ENCODE measurements at places on chromosomes 2 and 18. TPM values are rescaled to one million over a fixed set of nuclear protein-coding genes. Genes with fewer than 3 reads are reported as not detected.

DNA sequence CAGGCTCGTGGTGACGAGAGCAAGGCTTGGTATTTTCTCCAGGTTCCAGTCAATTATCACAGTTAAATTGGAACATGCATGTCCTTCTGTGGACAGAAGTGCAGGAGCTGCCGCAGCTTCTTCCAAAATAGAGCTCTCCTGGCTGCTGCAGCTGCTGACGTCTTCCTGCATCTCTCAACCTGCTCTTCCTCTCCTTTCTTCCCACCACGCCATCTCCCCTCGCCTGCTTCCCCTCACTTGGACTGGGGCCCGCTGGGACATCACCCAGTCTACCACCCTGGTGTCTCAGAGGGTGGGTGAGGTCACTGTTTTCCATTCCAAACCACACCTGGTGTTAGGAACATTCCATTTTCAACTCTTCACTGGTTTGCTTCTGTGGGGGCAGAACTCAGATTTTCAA lies 41.4 kb downstream of the SPP2 start:
- H3K27ac ChIP-seq: peak overlapping the region; percentile 79
- no peaks in the 10 kb centered on the region for H3K36me3 ChIP-seq
- peaks cover 9% of the 10 kb centered on the region for H3K27me3 ChIP-seq
- no peak overlapping the region for H3K4me3 ChIP-seq

DNA sequence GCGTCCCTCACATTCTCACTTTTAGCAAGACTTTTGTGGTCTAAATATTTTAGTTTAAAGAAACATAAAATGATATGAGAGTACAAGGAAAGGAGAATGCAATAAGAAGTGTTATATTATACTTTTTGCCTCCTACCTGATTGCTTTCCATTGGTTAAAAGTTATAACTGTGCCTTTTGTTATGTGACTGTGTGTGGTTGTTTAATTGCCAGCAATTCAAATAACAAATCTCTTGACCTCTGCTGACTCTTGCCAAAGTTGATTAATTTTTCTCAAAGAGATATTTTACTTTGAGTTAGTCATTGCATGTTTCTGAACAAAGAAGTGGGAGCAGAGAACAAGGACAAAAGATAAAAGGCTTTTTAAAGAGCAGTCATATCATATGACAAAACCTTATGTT lies 599.5 kb downstream of the SUCLG1 start:
- peaks cover 2% of the 10 kb centered on the region for H3K27me3 ChIP-seq
- DNase-seq: no peak
- no peak overlapping the region for H3K4me3 ChIP-seq
- no peaks in the 10 kb centered on the region for H3K36me3 ChIP-seq
- no peak overlapping the region for H3K27ac ChIP-seq
- H3K4me1 ChIP-seq: peaks cover 2% of the 10 kb centered on the region

GRCh38 chr18:23838801-23839366 lies 149.6 kb downstream of the LAMA3 start:
- DNase-seq: no peak
- no peak overlapping the region for H3K4me3 ChIP-seq
- peaks cover 2% of the 10 kb centered on the region for H3K36me3 ChIP-seq

GRCh38 chr18:44848644-44849335 lies 168.1 kb downstream of the SETBP1 start:
- DNase-seq: no peak
- peaks cover 9% of the 10 kb centered on the region for H3K4me1 ChIP-seq
- H3K27ac ChIP-seq: no peak overlapping the region
- no peak overlapping the region for H3K4me3 ChIP-seq

DNA sequence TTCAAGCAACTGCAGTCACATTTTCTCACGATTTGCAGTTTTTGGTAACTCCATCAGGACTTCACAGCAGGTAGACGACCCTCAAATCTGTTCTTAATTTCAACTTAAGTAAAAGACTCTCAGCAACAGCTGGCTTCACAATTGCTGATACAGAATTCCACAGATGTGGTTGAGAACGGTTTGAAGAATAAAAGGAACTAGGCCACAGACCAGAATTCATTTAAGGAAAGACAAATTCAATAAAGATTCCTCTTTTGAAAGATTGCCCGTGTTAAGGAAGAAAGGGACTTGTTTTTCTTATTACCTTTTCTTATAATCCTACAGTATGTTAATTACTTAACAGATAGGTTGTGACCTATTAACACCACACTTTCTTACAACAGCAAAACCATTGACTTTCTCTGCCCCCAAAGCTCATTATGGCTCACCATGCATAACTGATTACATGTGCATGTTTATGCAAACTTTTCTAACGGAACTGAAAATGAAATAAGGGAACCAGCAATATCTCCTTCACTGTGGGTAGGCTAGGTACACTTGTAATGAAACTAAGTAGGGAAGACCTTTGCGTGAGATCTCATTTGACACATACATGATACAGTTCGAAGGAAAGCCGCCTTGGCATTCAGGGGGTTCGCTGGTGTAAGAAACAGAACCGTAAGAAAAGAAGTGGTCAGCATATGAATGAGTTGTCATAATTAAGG lies 4.7 kb upstream of the ZNF516 start:
- H3K4me3 ChIP-seq: no peak overlapping the region
- peak overlapping the region; percentile 19 for H3K27ac ChIP-seq
- no peaks in the 10 kb centered on the region for H3K36me3 ChIP-seq
- H3K27me3 ChIP-seq: no peaks in the 10 kb centered on the region

DNA sequence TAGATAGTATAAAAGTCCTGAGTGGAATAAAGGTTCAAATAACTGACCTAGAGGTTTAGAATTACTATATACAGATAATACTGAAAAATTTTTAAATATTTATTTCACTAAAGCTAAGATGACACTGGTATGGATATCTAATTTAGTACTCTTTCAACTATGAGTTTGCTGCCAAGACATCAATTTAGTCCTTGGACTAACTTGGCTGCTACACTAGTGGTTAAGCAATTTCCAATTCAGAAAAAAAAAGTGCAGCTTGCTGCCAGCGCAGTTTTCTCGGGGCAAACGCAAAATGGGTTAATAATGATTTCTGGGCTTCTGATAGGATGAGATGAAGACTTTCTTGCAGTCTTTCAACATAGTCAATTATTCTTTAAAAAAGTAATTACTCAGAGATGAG lies 10.8 kb downstream of the BUB1 start:
- no peaks in the 10 kb centered on the region for H3K27me3 ChIP-seq
- no peak overlapping the region for H3K27ac ChIP-seq
- H3K4me1 ChIP-seq: peaks cover 11% of the 10 kb centered on the region

GRCh38 chr2:53234548-53234903 lies 533.1 kb upstream of the CHAC2 start:
- DNase-seq: no peak
- H3K36me3 ChIP-seq: no peaks in the 10 kb centered on the region
- no peak overlapping the region for H3K4me3 ChIP-seq
- H3K4me1 ChIP-seq: peaks cover 26% of the 10 kb centered on the region
- no peaks in the 10 kb centered on the region for H3K27me3 ChIP-seq
- H3K27ac ChIP-seq: no peak overlapping the region

GRCh38 chr2:161381546-161381945 lies 34.6 kb upstream of the TBR1 start:
- H3K36me3 ChIP-seq: peaks cover 7% of the 10 kb centered on the region
- no peaks in the 10 kb centered on the region for H3K27me3 ChIP-seq
- H3K4me1 ChIP-seq: no peaks in the 10 kb centered on the region
- H3K27ac ChIP-seq: no peak overlapping the region

DNA sequence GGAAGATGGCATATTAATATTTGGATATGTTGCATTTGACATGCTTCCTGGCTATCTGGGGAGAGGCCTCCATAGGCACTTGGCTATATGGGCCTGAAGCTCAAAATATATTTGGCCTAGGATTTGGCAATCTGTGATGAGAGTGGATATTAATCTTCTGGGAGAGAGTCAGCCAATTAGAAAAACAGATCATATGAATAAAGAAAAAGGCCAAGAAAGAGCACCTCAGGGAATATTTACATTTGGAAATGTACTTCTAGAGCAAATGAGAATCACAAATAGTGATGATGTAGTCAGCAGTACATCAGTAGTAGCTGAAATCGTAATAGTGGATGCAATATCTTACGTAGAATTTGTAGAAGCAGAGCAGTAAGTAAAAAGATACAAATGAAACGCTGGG lies 277.0 kb downstream of the CTNNA2 start:
- H3K4me3 ChIP-seq: no peak overlapping the region
- no peaks in the 10 kb centered on the region for H3K27me3 ChIP-seq
- H3K27ac ChIP-seq: no peak overlapping the region
- H3K36me3 ChIP-seq: no peaks in the 10 kb centered on the region

GRCh38 chr2:225104971-225105370 lies 62.7 kb upstream of the DOCK10 start:
- H3K4me3 ChIP-seq: no peak overlapping the region
- no peaks in the 10 kb centered on the region for H3K4me1 ChIP-seq
- H3K36me3 ChIP-seq: no peaks in the 10 kb centered on the region
- DNase-seq: no peak

GRCh38 chr2:10864251-10864650 lies 47.5 kb upstream of the KCNF1 start:
- peaks cover 11% of the 10 kb centered on the region for H3K4me1 ChIP-seq
- no peaks in the 10 kb centered on the region for H3K36me3 ChIP-seq
- peaks cover 27% of the 10 kb centered on the region for H3K27me3 ChIP-seq

GRCh38 chr18:1965541-1965940 lies 605.8 kb downstream of the METTL4 start:
- H3K4me3 ChIP-seq: no peak overlapping the region
- no peak overlapping the region for H3K27ac ChIP-seq

- H3K4me3 ChIP-seq: no peak overlapping the region
- H3K27me3 ChIP-seq: peaks cover 48% of the 10 kb centered on the region
- DNase-seq: no peak
- no peaks in the 10 kb centered on the region for H3K36me3 ChIP-seq
- peaks cover 28% of the 10 kb centered on the region for H3K4me1 ChIP-seq
These were observed 8.4 kb downstream of the RSAD2 start for GRCh38 chr2:6885968-6886367.

GRCh38 chr2:65501074-65501473 lies 68.7 kb upstream of the SPRED2 start:
- H3K36me3 ChIP-seq: no peaks in the 10 kb centered on the region
- no peak overlapping the region for H3K4me3 ChIP-seq
- H3K27me3 ChIP-seq: peaks cover 9% of the 10 kb centered on the region
- peaks cover 2% of the 10 kb centered on the region for H3K4me1 ChIP-seq
- H3K27ac ChIP-seq: no peak overlapping the region

GRCh38 chr2:220212296-220213080 lies 585.1 kb downstream of the SLC4A3 start:
- no peaks in the 10 kb centered on the region for H3K27me3 ChIP-seq
- DNase-seq: no peak
- H3K27ac ChIP-seq: no peak overlapping the region
- H3K4me1 ChIP-seq: peaks cover 47% of the 10 kb centered on the region
- H3K4me3 ChIP-seq: no peak overlapping the region

GRCh38 chr18:22032392-22032961 lies 136.9 kb upstream of the GATA6 start:
- peak overlapping the region; percentile 74 for H3K27ac ChIP-seq
- no peaks in the 10 kb centered on the region for H3K36me3 ChIP-seq
- H3K4me1 ChIP-seq: peaks cover 10% of the 10 kb centered on the region
- no peak for DNase-seq

GRCh38 chr2:74205596-74205995 lies 7.2 kb downstream of the MTHFD2 start:
- H3K4me3 ChIP-seq: no peak overlapping the region
- peaks cover 3% of the 10 kb centered on the region for H3K4me1 ChIP-seq

DNA sequence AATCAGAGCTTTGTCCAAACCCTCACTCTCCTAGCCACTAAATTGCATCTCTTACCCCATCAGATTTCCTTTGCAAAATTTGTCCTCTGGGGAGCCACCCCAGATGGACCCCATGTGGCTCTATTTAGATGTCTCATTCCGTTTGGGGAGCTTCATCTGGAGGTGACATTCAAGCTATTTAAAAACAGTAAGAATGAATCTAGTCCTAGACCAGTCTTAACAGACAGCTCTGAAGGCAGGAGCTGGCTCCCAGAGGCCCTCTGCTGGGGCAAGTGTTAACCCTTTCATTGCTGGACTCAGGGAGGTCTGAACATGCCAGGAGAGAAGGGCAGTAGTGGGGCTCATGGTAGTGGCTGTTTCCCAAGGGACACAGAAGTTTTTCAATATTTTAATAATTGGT lies 59.2 kb downstream of the RPL37A start:
- H3K4me1 ChIP-seq: peaks cover 44% of the 10 kb centered on the region
- no peaks in the 10 kb centered on the region for H3K36me3 ChIP-seq
- H3K4me3 ChIP-seq: no peak overlapping the region
- no peaks in the 10 kb centered on the region for H3K27me3 ChIP-seq

DNA sequence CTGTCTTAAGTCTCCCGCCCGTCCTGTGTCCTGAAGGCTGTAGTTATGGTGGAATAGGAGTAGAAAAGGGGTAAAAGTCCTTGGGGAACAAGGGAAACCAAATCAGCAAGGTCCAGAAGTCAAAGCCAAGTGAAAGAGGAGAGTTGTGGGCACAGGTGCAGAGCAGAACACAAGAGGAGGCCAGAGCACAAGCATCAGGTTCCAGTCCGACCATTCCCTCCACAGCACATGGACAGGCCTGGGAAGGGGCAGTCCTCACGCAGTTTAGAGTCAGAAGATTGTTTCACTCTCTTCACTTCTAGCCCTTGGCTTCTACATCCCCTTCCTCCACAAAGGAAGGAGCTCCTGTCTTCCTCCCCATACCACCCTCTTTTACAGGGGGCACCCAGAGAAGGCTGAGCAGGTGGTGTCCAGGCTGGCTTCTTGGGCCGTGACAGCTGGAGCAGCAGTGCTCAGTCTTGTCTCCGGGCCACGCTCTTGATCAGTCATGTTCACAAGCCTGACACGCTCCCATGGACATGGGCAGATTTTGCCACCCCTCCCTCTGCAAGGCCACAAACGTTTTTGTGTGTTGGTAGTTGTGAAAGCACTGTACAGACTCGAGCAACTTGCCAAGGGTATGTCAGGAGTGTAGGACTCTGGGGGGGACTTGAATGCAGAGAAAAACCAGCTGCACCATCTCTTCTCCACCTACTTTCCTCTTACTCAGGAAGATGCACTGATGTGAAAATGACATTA lies 138.5 kb upstream of the DAPL1 start:
- peaks cover 10% of the 10 kb centered on the region for H3K36me3 ChIP-seq
- no peak overlapping the region for H3K4me3 ChIP-seq
- H3K27ac ChIP-seq: no peak overlapping the region
- H3K27me3 ChIP-seq: no peaks in the 10 kb centered on the region
- DNase-seq: no peak

- H3K4me1 ChIP-seq: peaks cover 59% of the 10 kb centered on the region
- no peaks in the 10 kb centered on the region for H3K36me3 ChIP-seq
- DNase-seq: no peak
- H3K27ac ChIP-seq: no peak overlapping the region
- H3K27me3 ChIP-seq: no peaks in the 10 kb centered on the region
These were observed 55.7 kb upstream of the CTAGE1 start for GRCh38 chr18:22473366-22473765.

DNA sequence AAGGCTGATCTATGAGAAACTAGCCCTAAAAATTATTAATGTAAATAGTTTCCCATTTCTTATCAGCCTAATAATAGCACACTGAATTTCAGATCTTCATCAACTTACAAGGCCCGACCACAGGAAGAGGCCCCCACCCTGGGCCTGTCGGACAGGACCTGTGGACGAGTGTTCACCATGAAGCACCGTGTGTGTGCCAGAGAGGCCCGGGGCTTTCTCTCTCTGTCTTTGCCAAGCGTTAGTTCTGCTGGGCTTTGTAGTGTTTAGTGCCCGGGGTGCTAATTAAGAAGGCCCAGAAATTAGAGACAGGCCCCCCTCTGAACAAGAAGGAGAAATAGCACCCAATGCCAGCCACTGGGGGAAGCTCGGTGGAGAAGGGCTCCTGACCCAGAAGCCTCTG lies 265.7 kb downstream of the TWIST2 start:
- H3K4me1 ChIP-seq: peaks cover 14% of the 10 kb centered on the region
- H3K36me3 ChIP-seq: peaks cover 4% of the 10 kb centered on the region
- H3K27me3 ChIP-seq: no peaks in the 10 kb centered on the region
- H3K4me3 ChIP-seq: no peak overlapping the region

RAX gene
- total RNA-seq: not detected

PDCD1 gene
- not detected for total RNA-seq

ATP6V1C2 gene
- total RNA-seq: 0.09 TPM

RNF152 gene
- total RNA-seq: 28.6 TPM

DPP10 gene
- 73.0 TPM for total RNA-seq

MC5R gene
- not detected for total RNA-seq

BMP10 gene
- not detected for total RNA-seq

RBKS gene
- 1.4 TPM for total RNA-seq

POTEJ gene
- total RNA-seq: not detected
